ENCODE measurements at places on chromosomes 3 and 15.

GRCh38 chr3:156518726-156519125, 36.2 kb downstream of the SSR3 start:
- DNase-seq: no peak

- DNase-seq: no peak
These were observed 168.1 kb upstream of the MBNL1 start for GRCh38 chr3:152100491-152101132.

GRCh38 chr3:186700267-186700666, 16.9 kb upstream of the KNG1 start:
- DNase-seq: no peak

GRCh38 chr3:129185783-129186182, 2.1 kb upstream of the CNBP start:
- no peak for DNase-seq

GRCh38 chr15:72833561-72833960, 50.0 kb upstream of the ADPGK start:
- DNase-seq: no peak

DNA sequence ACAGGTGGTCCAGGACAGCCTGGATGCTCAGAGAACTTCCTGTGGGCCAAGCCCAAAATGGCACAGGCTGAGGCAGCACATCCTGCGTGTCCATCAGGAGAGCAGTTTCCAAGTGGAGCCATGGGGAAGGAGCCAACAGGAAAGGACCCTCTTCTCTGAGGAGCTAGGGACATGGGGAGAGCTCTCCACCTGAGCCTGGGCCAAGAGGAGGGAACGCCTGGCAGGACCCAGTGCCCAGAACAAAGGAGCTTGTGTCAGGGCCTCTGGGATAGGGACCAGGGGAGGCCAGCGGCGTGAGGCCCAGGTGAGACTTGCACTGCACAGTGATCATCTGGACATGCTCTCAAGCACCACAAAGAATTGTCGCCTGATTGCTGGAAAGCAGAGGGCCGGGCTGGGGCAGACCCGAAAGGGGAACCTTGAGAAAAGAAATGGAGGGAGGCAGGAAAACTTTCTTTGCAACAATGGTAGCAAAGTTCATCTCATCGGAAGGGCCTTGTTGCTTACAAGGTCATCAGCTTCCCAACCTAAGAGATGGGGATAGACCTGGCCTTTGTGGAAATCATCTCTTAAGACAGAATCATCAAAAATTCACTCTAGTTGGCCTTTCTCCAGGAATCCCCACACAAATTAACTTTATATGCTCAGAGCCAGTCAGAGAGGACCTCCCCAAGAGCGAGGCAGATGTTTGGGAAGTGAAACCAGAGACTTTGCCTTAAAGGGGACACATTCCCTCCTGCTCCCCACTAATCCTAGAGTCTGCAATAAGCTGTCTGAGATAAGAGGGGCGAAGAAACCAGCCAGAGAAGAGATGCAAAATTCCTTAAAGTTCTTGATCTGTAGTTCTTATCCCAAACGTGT, 47.7 kb upstream of the HES1 start:
- DNase-seq: no peak

- no peak for DNase-seq
These were observed 142.3 kb downstream of the CHST2 start for GRCh38 chr3:143261848-143262247.

- no peak for DNase-seq
These were observed 25.8 kb downstream of the LDHAL6B start for GRCh38 chr15:59232476-59232875.

GRCh38 chr3:169498336-169498735, 165.2 kb downstream of the MECOM start:
- DNase-seq: no peak

- DNase-seq: peak; percentile 77
These were observed 489 bp downstream of the CSPG5 start for GRCh38 chr3:47578119-47578632.

- no peak for DNase-seq
These were observed 209.2 kb upstream of the ZPLD1 start for GRCh38 chr3:102225407-102226132.

- DNase-seq: no peak
These were observed 160.1 kb upstream of the PDZRN3 start for GRCh38 chr3:73784686-73785392.

DNA sequence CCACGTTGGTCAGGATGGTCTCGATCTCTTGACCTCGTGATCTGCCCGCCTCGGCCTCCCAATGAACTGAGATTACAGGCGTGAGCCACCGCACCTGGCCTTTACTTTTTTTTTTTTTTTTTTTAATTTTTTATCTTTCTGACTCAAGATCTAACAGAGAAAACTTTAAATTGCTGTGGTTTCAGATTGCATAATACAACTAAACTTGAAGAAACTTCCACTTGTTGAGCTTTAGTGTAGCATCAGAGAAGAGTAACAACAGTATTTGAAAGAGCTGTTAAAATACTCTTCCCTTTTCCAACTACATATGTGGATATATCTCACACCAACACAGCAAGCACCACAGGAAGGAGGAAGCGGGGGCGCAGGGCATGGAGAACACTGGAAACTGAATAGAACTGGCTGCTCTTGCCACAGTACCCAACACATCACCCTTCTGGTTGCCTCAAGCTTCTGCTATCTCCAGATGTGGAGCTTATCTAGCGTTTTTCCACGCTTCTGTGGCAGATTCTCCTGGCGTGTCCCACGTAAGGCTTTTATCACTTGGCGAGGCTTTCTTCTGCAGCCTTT, 45.4 kb downstream of the MAP6D1 start:
- no peak for DNase-seq

DNA sequence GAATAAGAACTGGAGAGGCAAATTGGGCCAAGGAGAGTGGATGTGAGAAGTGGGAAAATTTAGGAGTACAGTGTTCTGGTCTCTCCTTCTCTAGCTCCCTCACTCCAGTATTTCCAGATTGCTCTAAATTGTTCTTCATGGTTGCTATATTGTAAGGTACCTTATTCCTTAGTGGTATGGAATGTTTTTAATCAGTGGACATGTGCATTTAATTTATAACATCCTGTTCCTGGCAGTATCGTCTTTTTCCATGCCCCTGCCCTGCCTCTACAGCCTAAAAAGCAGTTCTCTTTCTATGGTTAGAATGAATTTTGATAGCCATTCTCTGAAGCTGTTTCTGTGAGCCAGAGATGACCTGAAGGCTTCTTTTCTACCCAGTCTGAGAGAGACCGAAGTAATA, 180.5 kb downstream of the TCF12 start:
- DNase-seq: no peak

DNA sequence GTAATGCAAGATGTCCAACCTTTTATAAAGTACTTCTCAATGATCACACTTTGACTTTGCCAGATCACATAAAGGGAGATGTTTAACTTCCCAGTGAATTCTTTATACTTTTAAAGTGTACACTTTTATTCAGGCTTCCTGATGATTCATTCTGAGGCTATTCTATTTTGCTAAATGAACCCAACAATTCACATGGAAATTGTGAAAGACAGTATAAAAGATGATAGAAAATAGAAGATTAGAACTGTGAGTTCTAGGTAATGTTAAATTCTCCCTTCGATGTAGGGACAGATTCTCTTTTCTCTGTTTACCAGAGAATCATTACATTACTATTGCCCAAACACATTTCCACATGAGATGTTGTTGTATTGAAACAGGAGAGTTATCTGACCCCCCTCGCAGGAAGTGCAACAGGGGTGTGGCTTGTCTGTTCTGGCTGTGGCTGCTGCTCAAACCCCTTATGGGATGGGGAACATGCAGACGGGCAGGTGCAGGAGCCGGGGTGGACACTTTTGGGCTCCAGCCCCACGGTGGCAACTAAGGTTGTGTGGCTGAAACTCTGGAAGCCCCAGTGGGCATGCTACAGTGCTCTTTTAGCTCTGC, 131.3 kb upstream of the LRTM1 start:
- no peak for DNase-seq

DNA sequence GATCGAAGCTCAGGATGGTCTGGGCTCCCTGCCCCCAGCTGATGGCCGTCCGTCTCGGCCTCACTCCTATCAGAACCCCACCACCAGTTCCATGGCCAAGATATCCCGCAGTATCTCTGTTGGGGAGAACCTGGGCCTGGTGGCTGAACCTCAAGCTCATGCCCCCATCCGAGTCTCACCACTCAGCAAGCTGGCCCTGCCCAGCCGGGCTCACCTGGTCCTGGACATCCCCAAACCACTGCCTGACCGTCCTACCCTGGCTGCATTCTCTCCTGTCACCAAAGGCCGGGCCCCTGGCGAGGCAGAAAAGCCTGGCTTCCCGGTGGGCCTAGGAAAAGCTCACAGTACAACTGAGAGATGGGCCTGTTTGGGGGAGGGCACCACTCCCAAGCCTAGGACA, 4.4 kb upstream of the JMJD7 start:
- DNase-seq: no peak

DNA sequence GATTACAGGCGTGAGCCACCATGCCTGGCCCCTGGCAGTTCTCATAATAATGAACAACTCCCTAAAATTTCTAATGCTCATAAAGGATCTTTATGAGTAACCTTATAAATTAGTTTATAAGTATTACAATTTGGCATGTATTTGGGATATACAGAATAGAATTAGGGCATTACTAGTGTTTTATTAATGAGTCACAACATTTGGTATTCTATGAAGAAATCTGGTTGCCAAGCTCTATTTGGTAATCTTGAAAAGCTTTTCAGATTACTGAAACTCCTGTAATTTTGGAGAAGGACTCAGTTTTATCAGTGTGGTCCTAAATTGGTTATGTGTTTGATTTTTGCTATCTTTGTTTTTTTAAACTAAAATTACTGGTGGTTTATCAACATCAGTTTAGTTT, 45.8 kb downstream of the TM6SF1 start:
- DNase-seq: no peak

DNA sequence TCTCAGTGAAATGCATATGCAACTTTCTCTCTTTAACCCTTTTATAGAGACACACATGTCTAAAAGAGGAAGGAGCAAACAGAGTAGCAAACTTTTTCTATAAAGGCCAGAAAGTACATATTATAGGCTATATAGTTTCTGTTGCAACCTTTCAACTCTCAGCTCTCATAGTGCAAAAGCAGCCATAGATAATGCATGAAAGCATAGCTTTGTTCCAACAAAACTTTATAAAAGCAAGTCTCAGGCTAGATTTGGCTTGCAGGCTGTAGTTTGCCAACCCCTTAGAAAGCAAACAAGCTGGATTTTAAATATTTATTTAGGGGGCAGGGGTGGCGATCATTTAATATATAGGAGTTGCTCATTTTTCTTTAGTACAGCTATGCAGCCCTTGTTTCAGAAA, 193.1 kb upstream of the LRRFIP2 start:
- DNase-seq: no peak

GRCh38 chr3:158205994-158206393, 96.1 kb downstream of the RSRC1 start:
- DNase-seq: no peak

- no peak for DNase-seq
These were observed 12.7 kb downstream of the SEMA4B start for GRCh38 chr15:90213818-90214204.

DNA sequence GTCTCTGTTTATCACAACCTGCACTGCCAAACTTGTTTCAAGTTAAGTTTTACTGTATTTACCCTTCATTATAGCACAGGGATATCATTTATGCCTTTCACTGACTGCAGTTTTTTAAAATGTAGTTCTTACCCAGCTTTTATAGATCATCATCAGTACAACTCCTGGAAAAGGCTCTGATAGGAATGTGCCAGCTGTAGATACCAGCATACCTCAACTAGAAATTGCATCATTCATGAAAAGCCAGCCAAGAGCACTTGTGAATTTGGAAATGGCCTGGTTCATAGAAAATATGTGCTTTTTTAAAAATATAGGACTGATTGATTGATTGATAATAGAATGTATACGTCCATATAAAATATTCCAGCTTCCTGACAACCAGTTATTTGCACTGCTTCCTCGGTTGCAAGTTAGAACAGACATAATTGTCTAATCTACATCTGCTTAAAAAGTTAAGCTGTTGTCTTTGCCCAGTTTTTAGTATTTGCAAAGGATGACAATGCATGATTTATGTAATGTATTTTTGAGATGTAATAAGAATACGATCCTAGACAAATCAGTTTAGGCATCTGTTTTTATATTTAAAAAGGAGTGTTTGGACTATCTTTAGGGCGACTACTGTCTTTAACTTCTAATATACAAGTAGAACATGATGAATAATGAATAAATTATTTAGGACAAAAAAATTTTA, 58.5 kb downstream of the DCUN1D1 start:
- no peak for DNase-seq

GRCh38 chr15:99324082-99324620, 72.9 kb downstream of the LRRC28 start:
- no peak for DNase-seq

DNA sequence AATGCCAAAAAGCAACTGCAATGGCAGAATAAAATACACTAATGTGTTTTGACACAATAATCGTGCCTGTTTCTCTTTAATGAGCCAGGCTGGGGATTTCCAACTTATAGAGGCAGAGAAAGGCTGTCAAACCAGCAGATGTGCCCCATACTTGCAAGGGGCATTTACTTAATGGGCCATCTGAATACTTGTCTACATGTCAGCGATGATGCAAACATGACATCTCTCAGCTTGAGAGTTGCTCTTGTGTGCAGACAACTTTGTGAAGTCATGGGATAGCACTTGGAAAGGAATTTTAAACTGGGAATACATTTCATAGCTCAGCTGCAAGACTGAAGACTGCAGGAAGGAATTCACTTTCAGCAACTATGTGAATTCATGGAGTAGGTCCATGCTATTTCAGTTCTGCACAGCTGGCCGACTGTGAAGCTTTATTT, 127.4 kb upstream of the ADAMTS9 start:
- DNase-seq: no peak

DNA sequence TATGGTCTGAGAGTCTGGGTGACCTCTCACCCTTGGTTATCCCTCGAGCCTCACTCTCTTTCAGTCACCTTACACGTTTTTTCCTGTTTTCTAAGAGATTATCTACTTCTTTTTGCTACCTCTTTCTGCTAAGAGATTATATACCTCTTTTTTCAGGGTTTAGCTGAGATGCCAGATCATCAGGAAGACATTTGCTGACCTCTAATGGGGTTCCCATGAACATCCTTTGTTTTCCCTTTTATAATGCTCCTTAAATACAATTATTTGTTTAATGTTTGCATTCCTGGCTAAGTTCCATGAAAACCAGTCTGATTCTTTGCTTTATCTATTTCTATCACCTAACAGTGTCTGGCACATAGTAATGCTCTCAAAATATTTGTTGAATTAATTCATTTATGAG, 39.6 kb downstream of the LEKR1 start:
- DNase-seq: no peak

- DNase-seq: no peak
These were observed 37.3 kb upstream of the PTPN23 start for GRCh38 chr3:47343471-47343971.

DNA sequence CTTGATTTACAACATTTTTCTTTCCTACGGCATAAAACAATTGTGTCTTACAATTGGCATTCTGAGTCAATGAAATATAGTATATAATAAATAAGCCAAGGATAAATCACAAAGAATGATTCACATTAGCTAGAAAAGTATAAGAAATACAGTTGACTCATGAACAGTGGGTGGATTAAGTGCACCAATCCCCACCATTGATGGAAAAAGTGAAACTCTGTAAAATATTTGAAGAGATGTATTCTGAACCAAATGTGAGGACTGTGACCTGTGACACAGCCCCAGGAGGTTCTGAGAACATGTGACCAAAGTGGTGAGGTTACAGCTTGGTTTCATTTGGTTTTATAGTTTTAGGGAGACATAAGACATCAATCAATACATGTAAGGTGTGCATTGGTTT, 227.5 kb downstream of the ALCAM start:
- DNase-seq: no peak
